ENCODE measurements at places on chromosomes 3 and 15. TPM values are rescaled to one million over a fixed set of nuclear protein-coding genes. Genes with fewer than 3 reads are reported as not detected.

The SI gene
- total RNA-seq: not detected

The FETUB gene
- not detected for total RNA-seq

The LSAMP gene
- 0.66 TPM for total RNA-seq

The MASP1 gene
- total RNA-seq: 1.0 TPM

DNA sequence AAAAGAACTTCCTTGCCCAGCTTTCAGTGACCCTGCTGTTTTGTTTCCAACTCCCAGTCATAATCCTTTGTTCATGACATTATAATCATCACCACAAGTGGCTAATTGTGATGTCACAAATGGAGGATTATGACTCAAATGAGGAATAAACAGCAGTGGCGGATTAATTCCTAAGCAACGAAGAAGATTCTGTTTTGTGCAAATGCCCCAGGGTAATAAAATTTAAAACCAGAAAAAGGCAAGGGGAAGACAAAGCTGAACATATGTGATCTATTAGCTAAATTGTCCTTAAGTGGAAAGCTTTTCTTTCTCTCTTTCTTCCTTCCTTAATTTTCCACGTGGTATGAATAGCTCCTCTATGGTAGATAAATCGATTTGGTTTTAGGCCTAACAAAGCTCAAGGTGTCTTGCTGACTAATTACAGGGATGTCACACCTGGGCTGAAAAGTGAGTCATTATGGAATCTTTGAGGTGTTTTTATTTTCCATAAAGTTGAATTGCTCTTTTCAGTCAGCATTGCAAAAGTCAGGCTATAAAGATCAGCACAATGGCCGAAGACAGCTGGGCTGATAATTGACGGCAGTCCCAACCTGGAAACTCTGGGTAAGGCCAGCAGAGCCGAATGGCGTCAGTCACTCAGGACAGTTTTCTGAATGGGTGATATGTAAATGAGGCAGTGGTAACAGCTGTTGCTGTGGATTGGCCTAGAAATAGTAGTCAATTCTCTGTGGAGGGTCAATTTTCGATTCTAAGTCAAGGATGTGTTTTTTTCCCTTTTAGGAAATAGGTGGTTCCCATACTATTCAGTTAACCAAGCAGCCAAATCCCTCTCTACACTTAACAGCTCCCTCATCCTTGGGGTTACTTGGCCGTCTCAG is 121.5 kb downstream of the PTPRG start:
- H3K4me1 ChIP-seq: peaks cover 53% of the 10 kb centered on the region
- no peak overlapping the region for H3K27ac ChIP-seq
- no peak overlapping the region for H3K4me3 ChIP-seq
- no peaks in the 10 kb centered on the region for H3K27me3 ChIP-seq

DNA sequence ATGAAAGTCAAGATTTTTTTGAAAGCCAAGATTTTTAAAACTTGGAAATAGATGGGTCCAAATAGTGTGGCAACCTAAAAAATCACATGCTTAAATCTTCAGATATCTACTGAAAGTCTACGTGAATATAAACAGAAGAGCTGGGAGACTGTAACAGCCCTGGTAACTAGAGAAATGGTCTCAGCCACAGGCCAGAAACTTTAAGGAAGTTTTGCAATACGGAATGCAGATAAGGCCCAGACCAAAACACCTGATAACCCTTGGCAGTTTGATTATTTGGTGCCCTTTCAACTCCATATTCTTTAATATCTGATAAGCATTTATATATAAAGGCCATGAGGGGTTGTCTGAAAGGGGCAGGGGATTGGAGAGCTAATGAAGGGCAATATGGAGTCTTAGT is 537.3 kb upstream of the TGFBR2 start:
- no peaks in the 10 kb centered on the region for H3K27me3 ChIP-seq
- H3K27ac ChIP-seq: no peak overlapping the region
- H3K4me1 ChIP-seq: no peaks in the 10 kb centered on the region

GRCh38 chr3:105805404-105805803 is 63.4 kb downstream of the CBLB start:
- peaks cover 4% of the 10 kb centered on the region for H3K4me1 ChIP-seq
- no peaks in the 10 kb centered on the region for H3K27me3 ChIP-seq
- no peak for DNase-seq
- H3K36me3 ChIP-seq: no peaks in the 10 kb centered on the region
- H3K4me3 ChIP-seq: no peak overlapping the region
- H3K27ac ChIP-seq: no peak overlapping the region
